Brain pericyte (primary cell): ENCODE measurements at places on chromosomes 5 and 9.
A peak's percentile ranks its signal among the peaks of the same experiment; 100 is the strongest.

GRCh38 chr9:31824860-31825259, 559.6 kb upstream of the ACO1 start:
- no peak for DNase-seq

DNA sequence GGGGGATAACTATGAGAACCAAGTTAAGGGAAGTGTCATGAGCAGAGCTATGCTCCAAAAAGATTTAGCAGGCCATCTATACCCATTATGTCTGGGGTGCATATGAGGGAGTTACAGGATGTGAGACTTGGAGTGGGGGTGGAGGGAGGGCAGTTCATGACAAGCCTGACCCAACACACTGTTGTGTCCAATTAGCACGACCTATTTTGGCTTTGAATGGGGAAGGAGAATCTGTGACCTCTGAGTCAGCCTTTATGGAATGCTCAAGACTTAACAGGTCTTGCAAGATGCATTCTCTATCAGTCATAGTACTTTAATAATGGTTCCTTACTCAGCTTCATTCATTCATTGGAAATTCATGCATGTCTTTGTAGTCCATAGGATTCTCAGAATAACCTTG, 71.7 kb downstream of the GRIA1 start:
- no peak for DNase-seq

GRCh38 chr9:92807031-92807756, 42.6 kb upstream of the BICD2 start:
- no peak for DNase-seq

DNA sequence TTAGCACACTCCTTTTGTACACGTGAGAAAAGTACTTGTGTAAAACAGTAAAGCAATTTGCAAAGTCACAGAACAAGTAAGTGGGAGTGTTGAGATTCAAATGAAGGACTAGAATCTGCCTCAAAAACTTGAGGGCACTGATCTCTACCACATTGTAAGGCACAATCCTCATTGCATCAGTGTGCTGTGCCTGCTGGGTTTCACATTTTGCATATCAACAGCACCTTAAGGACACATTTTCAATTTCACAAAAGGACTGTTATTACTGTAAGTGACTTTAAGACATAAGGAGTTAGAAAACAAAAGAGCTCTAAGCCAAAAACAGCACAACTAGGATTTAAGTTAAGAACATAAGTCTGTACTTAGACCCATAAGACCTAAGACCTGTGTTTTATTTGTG, 44.7 kb upstream of the HK3 start:
- DNase-seq: no peak

DNA sequence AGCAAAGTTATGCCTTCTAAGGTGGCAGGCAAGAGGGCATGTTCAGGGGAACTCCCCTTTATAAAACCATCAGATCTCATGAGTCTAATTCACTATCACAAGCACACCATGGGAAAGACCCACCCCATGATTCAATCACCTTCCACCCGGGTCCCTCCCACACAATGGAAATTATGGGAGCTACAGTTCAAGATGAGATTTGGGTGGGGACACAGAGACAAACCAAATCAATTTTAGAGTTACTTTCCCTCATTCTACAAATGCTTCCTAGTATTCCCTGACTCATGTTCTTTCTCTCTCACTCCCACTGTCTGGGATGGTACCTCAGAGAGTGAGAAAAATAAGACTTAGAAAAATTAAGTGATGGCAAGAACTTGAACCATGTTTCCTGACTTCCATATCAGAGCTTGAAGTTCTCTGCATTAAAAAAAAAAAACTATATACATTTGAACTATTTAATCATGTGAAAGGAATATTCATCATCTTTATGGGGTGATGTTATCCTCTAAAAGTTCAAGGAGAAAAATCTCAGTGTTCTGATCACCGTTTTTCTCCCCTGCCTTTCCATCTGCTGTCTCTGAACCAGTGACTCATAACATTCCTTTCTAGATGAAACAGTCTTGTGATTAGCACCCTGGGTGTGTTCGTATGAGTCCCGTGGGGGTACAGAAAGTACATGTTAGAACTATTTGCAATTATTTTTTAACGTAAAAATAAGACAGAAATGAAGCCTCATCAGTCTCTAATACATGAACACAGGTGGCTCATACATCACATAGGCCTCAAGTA, 282.9 kb downstream of the SLF1 start:
- DNase-seq: no peak

- peak; percentile 4 for DNase-seq
These were observed 200.9 kb upstream of the RIOK2 start for GRCh38 chr5:97383996-97384395.

- no peak for DNase-seq
These were observed 29.1 kb downstream of the ANKDD1B start for GRCh38 chr5:75640395-75640794.

DNA sequence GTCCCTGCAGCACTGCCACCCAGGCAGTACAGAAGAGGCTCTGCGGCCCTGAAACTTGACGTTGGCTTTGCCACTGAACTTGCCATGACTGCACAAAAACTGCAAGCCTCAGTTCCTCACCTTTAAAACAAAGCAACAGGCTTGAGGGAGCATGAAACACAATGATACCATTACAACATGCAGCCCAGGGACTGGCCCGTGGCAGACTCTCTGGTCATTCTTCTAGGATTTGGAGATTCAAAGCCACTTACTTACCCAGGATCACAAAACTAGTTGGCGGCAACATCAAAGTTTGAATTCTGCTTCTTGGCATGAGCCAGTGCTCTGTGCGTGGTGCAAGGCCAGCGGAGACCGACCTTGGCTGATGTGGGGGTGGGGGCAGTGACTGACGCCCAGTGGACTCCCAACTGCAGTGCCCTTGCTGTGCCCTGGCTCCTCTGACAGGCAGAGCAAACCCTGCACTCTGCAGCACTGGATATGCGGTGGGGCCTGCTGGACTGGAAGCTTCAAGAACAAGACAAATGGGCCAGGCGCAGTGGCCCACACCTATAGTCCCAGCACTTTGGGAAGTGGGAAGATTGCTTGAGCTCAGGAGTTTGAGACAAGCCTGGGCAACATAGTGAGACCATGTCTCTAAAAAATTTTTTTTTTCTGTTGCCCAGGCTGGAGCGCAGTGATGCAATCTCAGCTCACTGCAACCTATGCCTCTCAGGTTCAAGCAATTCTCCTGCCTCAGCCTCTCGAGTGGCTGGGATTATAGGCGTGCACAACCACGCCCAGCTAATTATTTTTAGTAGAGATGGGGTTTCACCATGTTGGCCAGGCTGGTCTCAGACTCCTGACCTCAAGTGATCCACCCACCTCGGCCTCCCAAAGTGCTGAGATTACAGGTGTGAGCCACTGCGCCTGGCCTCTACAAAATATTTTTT, 18.9 kb downstream of the SQSTM1 start:
- DNase-seq: no peak

GRCh38 chr9:111038331-111039230, at the start of gene LPAR1:
Gene LPAR1, minus strand, starts transcription at chr9:111038470. Its CDS starts 66,353 bp downstream, at chr9:110972117.
- DNase-seq: no peak

- DNase-seq: no peak
These were observed 105.3 kb downstream of the PRDM9 start for GRCh38 chr5:23612701-23613100.

GRCh38 chr9:28079677-28080076, 506.4 kb upstream of the C9orf72 start:
- no peak for DNase-seq

DNA sequence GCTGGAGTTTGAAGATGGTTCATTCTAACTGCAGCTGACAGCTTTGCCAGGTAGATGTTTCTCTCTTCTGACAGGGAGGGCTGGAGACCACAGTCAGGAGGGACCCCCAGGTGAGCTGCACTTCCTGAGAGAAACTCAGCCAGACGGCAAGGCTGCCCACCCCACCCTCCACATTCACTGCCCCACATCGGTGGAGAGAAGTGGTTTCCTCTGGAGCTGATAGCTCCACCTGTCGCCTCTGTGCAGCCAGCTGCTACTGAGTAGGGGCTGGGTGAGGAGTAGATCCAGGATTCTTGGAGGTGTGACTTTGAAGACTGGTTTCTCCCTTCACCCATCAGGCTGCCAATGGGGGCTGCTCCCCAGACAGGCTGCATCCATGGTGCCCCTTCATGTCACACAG, 175.0 kb downstream of the CARTPT start:
- no peak for DNase-seq

DNA sequence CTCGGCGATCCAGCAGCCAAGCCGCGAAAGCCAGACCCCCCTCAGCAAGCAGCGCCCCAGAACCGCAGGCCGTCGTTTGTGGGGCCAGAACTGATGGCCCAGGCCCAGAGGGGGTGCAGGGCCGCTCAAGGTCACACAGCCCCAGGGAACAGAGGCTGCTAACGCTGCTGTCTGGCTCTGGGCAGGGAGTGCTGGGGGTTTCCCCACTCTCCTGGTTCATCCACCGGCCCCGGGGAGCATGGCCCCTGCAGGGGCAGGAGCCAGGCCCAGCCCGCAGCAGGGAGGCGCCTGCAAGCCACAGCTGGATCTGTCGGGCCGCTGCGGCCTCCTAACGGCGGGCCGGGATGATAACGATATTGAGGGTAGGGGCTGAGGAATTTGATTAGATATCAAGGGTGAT, 64.8 kb upstream of the IGFBPL1 start:
- DNase-seq: no peak

GRCh38 chr9:34988218-34989002, 1.1 kb upstream of the DNAJB5 start:
- DNase-seq: no peak

DNA sequence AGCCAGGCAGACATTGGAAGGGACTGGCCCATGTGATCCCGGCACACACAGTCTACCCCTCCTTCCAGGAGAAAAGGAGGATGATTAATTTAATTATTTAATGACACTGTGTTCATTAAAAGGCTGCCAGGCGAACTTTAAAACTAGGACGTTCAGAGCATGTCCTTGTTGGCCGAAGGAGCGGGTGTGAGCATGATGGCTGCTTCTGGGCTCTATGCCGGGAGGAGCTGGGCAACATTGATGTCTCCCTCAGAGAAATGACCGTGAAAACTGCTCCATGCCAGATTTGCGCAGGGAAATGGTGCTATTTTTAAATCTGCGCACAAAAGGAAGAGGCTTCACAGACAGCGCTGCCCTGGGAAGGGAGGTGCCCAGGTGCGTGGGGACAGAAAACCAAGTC, 284.9 kb upstream of the IRX4 start:
- DNase-seq: no peak

DNA sequence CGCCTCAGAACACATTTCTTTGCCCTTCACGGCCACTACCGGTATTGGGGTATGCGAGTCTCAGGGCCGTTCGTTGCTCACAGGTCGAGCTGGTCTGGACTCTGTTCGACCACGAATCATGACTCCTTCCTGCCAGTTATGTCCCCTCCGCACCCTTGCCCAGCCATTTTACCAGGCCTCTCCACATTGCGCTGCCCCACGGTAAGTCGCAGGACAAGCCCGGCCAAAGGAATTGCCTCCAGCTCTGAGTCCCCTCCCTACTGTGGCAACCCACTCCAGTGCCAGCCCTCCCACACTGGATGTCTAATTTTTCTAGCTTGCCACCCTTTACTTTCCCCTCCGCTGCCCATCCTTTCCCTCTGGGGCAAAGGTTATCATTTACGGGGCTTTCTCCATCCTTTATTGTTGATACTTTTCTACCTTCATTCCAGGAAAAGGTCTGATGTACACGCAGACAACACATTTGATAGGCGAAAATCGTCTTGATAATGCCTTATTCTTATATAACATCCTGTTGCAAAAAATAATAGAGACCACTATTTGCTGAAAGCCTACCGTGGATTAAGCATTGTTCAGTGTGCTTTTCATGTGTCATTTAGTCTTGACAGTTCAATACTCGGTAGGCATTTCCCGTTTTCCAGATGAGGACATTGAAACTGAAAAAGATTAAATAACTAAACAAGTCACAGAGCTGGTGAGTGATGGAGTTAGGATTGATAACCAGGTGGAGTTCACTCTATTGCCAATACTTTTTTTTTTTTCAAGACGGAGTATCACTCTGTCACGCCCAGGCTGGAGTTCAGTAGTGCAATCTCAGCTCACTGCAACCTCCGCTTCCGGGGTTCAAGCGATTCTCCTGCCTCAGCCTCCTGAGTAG, 958 bp upstream of the HSPA5 start:
- no peak for DNase-seq

- DNase-seq: no peak
These were observed 44.4 kb upstream of the RASGRF2 start for GRCh38 chr5:80915716-80916115.

DNA sequence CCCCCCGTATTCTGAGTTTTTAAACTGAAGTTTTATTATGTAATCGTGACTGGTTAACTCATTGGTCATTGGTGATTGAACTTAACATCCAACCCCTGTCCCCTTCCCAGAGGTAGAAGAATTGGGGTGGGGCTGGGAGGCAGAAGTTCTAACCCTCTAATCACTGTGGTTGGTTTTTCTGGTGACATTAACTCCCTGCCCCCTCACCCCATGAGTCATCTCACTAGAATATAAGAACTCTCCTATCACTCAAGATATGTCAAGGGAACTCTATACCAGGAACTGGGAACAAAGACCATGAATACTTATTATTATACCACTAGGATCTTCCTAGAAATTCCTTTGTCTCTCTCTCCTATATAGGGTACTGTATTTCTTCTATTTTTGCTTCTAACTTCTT, 52.3 kb upstream of the CAVIN4 start:
- DNase-seq: no peak

DNA sequence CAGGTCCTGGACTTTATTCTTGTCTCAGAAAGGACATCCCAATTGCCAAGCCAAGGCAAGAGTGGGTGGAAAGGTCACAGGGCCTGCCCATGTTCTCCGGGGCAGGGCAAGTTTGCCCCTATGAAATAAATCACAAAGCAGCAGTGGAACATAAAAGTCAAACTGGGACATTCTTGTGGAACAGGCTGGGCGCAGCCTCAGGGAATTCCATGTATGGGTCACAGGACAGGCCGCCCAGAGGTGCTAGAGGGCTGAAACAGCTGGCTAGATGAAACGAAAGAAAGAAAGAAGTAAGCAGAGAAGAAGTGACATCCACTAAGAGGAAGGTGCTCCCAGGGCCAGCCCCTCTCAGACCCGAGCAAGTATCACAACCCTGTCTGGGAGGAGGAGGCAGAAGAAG, 219.1 kb upstream of the NFIL3 start:
- no peak for DNase-seq
